H4 (cell line): ENCODE measurements at places on chromosomes 1 and 21. TPM values are rescaled to one million over a fixed set of nuclear protein-coding genes. Genes with fewer than 3 reads are reported as not detected.

DNA sequence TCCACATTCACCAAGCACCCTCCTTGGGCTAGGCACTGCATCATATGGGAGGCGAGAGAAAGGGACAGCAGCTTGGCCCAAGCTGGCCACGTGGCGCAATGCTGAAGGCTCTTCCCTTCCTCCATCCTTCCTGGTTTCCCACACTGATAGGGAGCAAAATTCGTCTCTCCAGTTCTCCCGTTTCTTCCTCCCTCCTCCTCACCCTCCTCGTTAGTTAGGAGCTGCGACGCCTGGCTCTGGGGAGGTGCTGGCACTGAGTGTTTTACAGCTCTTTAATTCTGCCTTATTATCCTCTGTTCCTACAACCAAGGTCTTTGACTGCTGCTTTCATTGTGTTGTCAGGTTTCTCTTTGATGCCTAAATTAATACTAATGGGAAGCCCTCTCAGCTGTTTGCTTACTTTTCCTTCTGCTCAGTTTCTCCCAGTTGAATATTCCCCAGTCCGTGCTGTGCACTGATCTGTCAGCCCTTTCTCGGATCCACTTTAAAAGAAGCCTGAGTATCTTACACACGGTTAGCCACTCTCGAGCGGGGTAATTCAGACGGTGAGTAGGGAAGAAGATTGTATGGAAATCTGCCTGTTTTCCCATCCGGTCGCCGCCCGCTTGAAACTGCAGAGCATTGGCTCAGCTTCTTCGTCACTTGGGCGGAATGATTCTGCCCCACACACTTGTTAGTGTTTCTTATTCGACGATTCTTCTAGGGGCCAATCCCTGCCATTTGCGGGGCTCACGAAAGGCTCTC is 56.2 kb upstream of the SMYD2 start:
- no peak for DNase-seq

DNA sequence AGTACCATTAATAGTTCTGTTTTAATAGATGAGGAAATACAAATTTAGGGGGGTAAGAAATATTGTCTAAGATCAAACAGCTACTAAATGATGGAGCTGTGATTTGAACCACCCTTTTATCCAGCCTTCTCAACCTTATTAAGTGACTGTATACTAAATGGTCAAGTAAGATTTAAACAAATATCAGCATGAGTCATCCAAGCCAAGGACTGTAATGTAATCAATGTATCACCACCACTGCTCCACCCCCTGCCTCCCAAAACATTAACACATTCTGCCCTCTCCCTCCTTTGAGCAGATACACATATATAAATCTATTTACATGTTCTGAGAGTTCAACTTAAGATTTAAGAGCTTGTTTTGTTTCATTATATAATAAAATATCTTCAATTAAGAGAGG is 58.9 kb downstream of the LRRC40 start:
- peak; percentile 33 for DNase-seq

Gene LAMC2
- 0.10 TPM in 1 of 2 replicates, not detected in the other for total RNA-seq

DNA sequence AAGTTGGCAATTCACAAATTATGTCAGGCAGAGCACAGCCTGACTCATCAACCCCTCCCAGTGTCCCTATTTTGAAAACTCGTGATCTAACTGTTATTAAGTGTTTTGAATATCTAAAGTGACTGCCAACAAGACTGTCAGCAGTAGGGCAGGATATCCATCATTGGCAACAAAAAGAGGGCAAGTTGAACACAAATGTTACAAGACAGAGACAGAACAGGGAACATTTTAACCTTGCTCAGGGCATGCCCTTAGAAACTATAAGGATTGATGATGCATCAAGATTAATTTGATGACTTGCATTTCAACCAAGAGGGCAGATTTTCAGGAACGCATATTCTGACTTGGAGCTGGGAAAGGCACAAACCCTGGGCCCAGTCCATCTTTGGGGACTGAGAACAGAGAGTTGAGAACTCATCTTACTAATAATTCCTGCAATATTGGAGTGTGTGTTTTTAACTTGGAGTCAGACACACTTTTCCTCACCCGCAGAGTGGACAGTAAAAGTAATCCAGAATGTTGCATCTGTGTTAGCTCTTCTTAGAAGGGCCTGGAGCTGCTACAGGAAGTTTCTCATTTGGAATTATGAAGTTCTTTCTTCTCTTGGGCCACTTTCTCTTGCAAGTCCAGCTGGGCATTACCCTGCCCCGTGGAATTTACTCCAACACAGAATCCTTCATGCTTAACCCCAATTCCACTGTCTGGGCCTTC is 317.2 kb downstream of the LTN1 start:
- DNase-seq, result no peak

- DNase-seq, result no peak
Measured at GRCh38 chr1:1182491-1183220, 9.0 kb downstream of the TTLL10 start.
